Stimulated activated CD8-positive, alpha-beta memory T cell treated with anti-CD3 and anti-CD28 coated beads, Interleukin-7, amount 100 ng/mL, for 4 hours (primary cell): ENCODE measurements at places on chromosomes 11 and 22.

GRCh38 chr11:105296806-105297205, 157.2 kb upstream of the CARD18 start:
- DNase-seq, result no peak

GRCh38 chr22:20027966-20028854, 7.3 kb downstream of the TANGO2 start:
- no peak for DNase-seq

GRCh38 chr11:124977006-124977405, 23.0 kb downstream of the CCDC15 start:
- DNase-seq, result no peak

DNA sequence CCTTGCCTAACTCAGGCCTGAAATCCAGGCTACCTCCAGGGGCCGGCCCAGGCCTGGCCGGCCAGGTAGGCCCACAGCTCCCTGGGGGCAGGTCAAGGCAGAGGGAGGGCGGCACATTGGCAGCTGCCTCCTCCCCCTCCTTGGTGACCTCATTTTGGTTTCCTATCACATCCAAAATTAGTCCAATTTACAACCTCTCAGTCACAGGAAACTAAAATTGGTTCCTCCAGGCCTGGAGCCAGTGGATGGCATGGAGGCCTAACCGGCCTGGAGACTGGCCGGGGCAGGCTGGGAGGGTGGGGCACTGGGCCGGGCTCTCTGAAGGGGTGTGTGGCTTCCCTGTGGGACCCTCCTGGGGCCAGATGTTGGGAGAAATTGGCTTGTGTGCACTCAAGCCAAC, 35.9 kb downstream of the LRRC10B start:
- DNase-seq, result no peak

DNA sequence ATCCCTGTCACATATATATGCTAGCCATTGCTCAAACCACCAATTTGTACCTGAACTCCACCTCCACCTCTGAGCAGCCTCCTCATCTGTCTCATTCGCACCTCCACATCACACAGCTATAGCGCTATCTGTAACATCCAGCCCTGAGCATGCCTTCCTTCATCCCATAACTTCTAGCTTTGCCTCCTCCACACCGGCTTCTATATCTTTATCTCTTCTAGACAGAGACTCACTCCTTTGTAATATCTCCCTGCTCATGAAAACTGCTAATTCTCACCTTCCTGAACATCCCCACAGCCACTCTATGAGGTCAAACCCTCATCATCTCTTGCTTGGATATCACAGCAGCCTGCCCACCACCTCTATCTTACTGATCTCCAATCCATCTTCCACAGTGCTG, 5.9 kb downstream of the SIAE start:
- no peak for DNase-seq

DNA sequence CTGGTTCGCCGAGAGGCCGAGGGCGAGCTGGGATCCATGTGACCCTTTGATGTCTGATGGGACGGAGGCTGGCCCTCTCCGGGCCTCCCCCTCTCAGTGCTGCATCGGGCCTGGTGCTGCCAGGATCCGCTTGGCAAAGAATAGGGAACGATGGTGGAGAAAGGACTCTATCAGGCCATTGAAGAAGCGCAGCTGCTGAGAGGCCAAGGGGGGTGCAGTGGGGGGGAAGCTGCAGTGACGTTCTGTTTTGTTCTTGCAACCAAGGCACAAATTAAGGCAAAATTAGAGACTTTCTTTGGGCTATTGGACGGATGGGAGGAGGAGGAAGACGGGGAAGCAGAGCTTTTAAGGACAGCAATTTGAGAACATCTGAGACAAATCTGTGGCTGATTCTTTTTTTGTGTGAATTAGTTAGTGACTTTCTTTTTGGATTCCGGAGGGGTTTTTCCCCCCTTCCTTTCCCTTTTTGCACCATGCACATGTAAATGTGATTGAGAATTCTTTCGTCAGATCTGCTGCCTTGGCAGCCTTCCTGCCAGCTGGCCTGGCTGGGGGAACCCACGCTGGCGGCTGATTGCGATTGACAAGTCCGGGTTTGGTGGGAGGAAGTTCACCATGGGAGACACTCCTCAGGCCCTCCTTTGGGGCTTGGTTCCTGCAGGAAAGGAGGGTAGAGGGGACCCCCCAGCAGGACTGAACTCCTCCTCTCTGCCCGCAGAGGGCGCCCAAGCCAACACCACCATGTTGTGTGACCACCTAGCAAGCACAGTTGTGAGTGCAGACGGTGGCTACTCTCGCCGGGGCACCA, 214.6 kb downstream of the NTM start:
- DNase-seq, result no peak

DNA sequence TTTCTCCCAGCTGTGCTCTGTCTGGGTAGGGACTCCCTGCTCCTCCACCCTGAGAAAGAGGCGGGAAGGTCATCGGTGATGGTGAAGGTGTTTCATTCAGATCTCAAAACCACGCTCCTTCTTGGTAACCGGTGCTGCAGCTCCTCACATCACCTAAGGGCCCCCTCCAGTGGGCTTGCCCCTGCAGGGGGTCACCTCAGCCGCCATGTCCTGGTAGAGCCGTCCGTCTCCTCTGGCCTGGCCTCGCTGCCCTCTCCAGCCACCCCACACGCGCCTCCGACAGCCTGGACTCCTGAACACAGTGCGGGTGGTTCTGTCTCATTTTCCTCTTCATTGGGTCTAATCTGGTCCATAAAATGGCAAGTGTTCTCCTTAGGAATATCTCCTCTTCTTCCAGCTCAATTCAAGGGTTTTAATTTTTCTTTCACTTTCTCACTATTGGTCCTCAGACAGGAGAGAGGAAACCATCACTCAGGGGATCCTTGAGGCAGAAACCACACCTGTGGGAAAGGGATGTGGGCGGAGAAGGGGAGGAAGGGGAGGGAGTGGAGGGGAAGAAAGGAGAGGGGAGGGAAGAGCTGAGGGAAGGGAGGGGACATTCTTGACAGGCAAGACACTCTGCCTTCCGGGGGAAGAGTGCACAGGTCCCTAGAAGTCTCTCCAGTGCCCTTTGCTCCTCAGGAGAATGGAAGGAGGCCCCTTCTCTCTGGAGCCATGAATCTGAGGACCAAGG, 1338.4 kb downstream of the TBC1D22A start:
- DNase-seq, result no peak

DNA sequence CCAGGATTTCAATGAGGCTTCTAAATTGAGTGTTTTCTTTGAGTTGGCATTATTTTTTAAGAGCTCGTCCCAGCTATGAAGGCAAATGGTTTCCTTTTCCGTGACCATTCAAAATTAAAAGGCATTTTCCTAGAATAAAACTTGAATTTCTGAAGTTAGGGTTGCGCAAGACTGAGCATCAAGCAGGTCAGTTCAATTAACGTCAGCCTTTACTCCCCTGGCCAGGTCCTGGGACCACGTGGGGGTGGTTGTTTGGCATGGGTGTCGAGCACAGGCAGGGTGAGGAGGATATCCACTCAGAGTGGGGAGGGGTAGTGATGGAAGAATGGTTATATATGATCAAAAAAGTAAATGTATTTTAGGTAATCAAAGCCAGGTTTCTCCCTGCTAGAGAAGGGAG, 43.4 kb upstream of the TSKU start:
- DNase-seq, result no peak
